ENCODE measurements at places on chromosomes 11 and 22. TPM values are rescaled to one million over a fixed set of nuclear protein-coding genes. Genes with fewer than 3 reads are reported as not detected.

SART1 gene
- polyA plus RNA-seq, result 43.7 TPM

GRCh38 chr11:61602775-61603569 is 22.1 kb upstream of the SYT7 start:
- no peak for DNase-seq

UPK3A gene
- polyA plus RNA-seq, result 1.8 TPM

DNA sequence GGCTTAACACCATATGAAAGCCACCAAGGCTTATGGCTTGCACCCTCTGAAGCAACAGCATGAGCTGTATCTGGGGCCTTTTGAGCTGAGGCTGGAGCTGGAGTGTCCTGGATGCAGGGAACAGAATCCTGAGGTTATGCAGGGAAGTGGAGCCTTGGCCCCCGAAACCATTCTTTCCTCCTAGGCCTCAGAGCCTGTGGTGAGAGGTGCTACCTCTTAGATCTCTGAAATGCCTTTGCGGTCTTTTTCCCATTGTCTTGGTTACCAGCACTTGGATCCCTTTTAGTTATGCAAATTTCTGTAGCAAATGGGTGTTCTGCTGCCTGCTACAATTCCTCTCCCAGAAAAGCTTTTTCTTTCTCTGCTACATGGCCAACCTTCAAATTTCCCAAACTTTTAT is 72.7 kb upstream of the CLPB start:
- DNase-seq, result no peak

Data from right renal cortex interstitium (tissue), 3 donors.